ENCODE measurements at places on chromosomes 11 and 22.

DNA sequence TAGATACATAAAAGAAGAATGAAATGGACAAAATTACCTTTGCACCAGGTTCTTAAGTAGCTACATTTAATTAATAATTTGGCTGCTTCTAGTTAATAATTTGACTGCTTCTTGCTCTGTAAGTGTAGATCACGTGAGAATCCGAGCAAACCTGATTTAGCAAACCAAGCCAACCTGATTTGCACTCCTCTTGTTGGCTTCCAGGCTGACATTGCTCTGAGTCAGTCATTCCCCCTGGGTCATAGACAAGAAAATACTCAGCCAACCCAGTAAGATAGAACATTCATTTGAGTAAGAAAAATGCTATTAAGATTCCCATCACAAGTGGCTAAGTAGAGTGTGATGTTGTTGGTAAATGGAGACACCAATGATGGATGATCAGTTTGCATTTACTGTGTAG lies 304.1 kb downstream of the C11orf87 start:
- DNase-seq, result no peak

GRCh38 chr11:120835601-120836228 lies 188.2 kb upstream of the TBCEL start:
- DNase-seq, result no peak

DNA sequence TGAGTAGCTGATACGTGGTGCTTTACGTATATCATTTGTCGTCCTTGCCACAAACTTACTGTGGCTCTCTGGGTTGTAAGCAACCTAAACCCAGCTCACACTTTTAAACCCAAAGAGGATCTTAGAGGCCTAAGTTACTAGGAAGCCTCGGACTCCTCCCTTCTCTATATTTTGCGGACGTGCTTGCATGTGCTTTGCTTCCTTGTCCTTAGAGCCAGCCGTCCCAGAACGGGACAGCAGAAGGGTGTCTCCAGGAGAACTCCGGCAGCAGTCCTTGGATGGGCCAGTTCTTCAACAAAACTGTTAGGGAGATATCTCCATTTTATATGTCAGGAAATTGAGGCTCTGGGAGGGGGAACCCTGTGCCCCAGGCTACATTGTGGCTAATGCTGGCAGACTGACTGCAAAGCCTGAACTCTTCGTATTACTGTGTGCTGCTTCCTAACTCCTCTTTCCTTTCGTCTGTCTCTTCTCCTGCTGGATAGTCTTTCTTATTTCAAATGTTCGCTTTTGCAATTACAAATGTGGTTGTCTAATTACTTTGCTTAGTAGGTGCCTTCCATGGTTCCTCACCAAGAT lies 33.8 kb downstream of the TNRC6B start:
- no peak for DNase-seq

GRCh38 chr11:118927554-118928100 lies 1.9 kb upstream of the BCL9L start:
- DNase-seq, result no peak

DNA sequence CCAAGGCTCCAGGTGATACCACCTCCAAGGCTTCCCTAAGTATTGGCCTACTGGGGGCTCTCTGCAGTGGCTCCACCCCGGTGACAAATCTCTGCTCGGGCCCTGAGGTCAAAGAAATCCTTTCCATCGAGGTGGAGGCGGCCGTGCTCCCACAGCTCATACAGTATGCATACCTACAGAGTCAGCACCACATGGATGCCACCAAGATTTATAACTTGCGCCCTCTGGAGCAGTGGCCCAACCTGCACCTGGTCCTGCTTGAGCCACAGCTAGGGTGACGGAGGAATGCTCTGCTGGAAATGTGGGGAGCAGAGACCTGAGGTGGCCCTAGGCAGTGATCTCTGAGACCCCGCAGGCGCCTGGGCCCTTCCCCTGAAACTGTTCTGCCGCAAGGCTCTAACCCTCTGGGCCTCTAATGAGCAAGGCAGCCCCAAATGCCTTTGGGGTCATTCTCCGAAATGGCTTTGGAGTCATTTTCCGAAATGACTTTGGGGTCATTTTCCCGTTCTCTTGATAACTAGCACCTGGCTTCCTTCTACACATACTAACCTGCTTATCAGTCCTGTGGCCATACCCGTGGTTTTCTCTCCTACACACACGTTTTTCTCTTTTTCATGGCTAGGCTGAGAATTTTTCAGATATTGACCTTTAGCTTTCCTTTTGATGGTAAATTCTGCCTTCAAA lies 33.9 kb downstream of the TMEM45B start:
- no peak for DNase-seq

DNA sequence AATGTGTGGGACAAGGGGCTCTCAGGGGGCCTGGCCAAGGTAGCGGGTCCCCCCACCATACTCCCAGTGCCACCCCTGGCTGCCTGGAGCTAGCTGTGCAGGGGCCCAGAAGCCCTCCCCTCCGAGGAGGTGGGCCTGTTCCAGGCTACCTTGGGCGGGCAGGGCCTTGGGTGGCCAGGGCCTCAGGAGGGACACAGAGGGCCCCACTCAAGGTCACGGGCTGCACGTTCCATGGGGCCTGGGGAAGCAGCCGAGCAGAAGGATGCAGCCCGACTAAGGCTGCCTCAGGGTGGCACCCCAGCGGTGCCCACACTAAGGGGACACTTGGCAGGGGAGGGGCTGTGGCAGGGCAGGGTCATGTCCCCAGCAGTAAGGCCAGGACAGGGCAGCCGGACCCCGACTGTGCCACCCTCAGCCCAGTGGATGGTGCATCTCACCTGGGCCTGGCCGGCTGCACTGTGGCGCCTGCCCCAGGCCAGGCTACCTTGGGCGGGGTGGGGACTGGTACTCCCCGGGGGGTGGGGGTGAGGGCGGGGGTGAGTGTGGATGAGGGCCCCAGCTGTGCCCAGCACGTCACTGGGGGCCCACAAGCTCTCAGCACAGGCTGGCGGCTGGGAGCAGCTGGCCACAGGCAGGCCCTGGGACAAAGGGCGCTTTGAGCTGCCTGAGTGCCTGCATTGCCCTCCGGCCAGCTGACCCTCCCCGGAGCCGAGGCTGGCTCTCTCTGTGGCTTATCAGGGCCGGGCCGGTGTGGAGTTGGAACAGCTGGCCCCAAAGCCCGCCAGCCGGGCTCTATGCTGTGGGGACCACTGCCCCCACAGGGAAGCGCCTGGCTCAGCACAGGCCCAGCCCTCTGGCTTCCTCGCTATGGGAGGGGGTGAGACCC lies 117.1 kb downstream of the KCNQ1 start:
- no peak for DNase-seq
